AG09309 (cell line): ENCODE measurements at places on chromosomes 5 and 9.

- DNase-seq = no peak
These were observed 539.7 kb upstream of the DAP start for GRCh38 chr5:11300736-11301135.

GRCh38 chr9:131621551-131622358 is 76.4 kb downstream of the PRRT1B start:
- DNase-seq = no peak

GRCh38 chr9:76996700-76997099 is 22.8 kb upstream of the FOXB2 start:
- DNase-seq = no peak

- no peak for DNase-seq
These were observed 25.2 kb upstream of the CTSV start for GRCh38 chr9:97064176-97064575.

- DNase-seq = peak; percentile 85
These were observed 12.8 kb downstream of the OR1J1 start for GRCh38 chr9:122464633-122465567.
